ENCODE measurements at places on chromosomes 7 and 10. TPM values are rescaled to one million over a fixed set of nuclear protein-coding genes. Genes with fewer than 3 reads are reported as not detected.

The VPS26A gene
- 60.4 TPM for total RNA-seq

The PRPF18 gene
- total RNA-seq = 17.1 TPM

The NUB1 gene
- 49.0 TPM for total RNA-seq

The NME8 gene
- 0.67 TPM for total RNA-seq

The CRTAC1 gene
- 4.6 TPM for total RNA-seq

The PRSS37 gene
- total RNA-seq = not detected

The UFSP1 gene
- total RNA-seq = 3.5 TPM

The UCN3 gene
- 1.3 TPM for total RNA-seq

The TWIST1 gene
- 1.8 TPM for total RNA-seq

DNA sequence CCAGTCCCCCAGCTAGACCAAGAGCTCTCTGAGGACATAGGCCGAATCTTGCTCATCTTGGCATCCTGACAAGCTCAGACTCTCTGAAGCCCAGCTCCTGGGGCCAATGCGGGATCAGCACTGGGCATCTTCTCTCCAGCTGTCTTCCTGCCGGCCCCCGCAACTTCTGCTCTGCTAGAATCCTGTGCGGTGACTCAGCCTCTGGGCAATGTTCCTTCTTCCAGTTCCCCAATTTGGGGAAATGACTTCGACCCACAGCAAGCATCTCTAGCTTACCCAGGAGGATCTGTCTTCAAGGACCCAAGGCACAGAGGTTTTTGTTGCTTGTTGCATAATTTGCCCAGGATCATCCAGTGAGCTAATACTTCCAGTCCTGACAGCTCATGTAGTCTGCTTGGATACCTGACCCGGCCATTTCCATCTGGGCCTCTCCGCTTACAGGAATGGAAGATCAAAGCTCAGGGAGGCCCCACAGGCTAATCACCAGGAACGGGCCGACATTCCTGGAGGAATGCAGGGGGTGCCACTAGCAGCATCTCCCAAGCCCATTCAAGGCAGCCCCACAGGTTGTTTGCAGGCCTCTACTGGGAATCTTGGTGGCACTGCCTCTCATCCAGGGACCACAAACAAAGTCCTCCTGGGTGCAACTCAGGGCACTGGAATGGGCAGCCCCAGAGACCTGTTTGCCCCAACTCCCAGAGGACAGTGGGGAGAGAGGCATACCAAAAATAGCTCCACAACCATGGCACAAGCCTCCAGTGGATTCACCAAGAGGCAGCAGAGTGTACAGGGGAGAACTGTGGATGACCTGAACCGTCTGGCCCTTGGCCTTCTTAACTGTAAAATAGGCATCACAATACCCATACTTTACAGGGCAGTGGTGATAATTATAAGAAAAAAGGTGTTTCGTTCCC lies 151.9 kb downstream of the NEURL1 start:
- no peak overlapping the region for H3K4me3 ChIP-seq
- peaks cover 6% of the 10 kb centered on the region for H3K36me3 ChIP-seq
- no peak for DNase-seq
- no peak overlapping the region for H3K27ac ChIP-seq
- peaks cover 8% of the 10 kb centered on the region for H3K4me1 ChIP-seq
- no peaks in the 10 kb centered on the region for H3K27me3 ChIP-seq

- peaks cover 35% of the 10 kb centered on the region for H3K27me3 ChIP-seq
- no peak for DNase-seq
- no peak overlapping the region for H3K27ac ChIP-seq
- H3K36me3 ChIP-seq = no peaks in the 10 kb centered on the region
- no peaks in the 10 kb centered on the region for H3K4me1 ChIP-seq
Observed at GRCh38 chr10:126331101-126331500, 57.2 kb downstream of the ADAM12 start.

- no peaks in the 10 kb centered on the region for H3K36me3 ChIP-seq
- DNase-seq = no peak
- H3K4me3 ChIP-seq = no peak overlapping the region
- no peak overlapping the region for H3K27ac ChIP-seq
Observed at GRCh38 chr7:22728401-22729029, 1.5 kb downstream of the IL6 start.

- no peak overlapping the region for H3K4me3 ChIP-seq
- H3K27me3 ChIP-seq = no peaks in the 10 kb centered on the region
- H3K27ac ChIP-seq = no peak overlapping the region
Observed at GRCh38 chr7:111071556-111071955, 19.4 kb upstream of the LRRN3 start.

DNA sequence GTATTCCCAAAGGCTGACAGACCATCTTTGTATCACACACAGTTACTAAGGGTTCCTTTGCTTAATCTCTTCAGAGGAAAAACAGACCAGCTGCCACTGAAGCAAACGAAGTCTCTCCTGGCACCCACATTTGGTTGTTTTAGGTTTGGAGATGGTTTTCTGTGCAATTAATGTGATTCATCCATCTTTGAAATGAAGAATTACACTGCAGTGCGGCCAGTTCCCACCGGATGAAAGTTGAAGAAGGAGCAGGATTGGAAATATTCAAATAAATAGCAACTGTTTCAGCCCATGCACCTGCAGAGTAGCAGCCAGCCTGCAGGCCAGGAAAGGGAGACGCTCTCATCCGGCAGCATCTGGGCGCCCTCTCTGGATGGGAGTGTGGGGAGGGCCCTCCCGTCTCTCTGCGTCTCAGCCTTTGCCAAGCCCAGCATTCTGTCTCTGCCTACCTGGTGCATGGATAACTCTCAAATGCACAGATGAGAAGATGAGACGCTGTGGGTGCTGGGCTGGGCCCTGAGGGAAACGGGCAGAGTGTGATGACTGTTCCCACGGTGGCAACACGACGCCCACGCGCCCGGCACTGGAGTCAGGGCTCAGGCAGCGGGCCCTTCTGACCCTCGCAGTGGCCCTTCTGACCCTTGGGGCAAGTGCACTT lies 214.0 kb downstream of the PTPRN2 start:
- no peaks in the 10 kb centered on the region for H3K36me3 ChIP-seq
- no peak overlapping the region for H3K27ac ChIP-seq
- peaks cover 4% of the 10 kb centered on the region for H3K27me3 ChIP-seq
- no peak overlapping the region for H3K4me3 ChIP-seq
- peaks cover 2% of the 10 kb centered on the region for H3K4me1 ChIP-seq
- no peak for DNase-seq

DNA sequence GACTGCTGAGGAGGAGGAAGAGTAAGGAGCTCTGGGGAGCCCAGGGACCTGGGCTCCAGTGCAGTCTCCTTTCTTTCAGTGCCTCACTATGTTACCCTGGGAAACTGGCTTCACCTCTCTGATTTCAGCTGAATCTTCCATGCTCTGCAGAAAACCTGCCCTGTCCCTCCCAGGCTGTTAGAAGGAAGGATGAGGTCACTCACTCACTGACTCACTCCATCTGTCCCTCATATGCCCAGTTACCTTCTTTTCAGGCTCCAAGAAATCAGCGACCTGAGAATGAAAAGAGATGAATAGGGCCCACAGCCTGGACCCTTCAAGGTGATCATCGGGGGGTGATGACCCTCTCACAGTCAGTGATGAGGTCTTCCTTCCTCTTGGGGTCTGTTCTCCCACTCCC lies 481 bp downstream of the SFTPA2 start:
- peaks cover 35% of the 10 kb centered on the region for H3K27me3 ChIP-seq
- no peak for DNase-seq
- H3K4me3 ChIP-seq = no peak overlapping the region
- H3K36me3 ChIP-seq = no peaks in the 10 kb centered on the region

DNA sequence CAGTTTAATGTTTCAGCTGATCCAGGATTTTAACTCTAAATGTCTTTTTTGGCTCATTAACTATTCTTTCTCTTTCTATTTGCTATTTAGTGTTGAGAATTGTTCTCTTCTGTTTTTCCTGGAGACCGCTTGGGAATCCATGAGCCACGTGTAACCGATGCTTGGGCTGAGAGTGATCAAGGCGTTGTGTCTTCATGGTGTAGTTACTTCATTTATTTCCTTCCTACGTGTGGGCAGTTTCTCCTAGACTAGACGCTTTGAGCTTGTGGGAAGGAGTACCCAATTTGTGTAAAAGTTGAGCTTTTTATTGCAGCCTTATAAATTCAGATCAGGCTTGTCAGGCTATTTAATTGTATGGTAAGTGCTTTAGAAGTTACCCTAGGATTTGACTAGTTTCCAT lies 2.9 kb downstream of the EIF3B start:
- H3K4me1 ChIP-seq = peaks cover 18% of the 10 kb centered on the region
- no peaks in the 10 kb centered on the region for H3K27me3 ChIP-seq
- peak overlapping the region; percentile 9 for H3K27ac ChIP-seq
- DNase-seq = no peak

DNA sequence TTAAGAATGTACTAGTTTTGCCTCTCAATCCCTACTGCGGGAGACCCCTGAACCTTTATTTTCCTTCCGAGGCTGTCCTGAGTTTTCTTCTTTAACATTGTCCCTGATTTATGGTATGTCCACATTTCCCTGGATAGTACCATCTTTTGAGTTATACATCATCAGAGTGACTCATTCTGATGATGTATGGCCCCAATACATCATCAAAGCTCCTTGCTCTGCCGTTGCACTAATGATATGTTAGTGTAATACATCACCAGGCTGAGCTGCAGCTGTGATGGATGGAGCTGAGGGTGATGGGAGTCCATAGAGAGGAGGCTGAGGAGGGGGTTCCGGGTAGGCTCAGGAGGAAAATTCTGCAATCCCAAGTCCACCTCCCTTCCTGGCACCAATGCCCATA lies 986.5 kb downstream of the KCNMA1 start:
- no peak overlapping the region for H3K4me3 ChIP-seq
- no peaks in the 10 kb centered on the region for H3K36me3 ChIP-seq
- no peak for DNase-seq
- no peak overlapping the region for H3K27ac ChIP-seq

DNA sequence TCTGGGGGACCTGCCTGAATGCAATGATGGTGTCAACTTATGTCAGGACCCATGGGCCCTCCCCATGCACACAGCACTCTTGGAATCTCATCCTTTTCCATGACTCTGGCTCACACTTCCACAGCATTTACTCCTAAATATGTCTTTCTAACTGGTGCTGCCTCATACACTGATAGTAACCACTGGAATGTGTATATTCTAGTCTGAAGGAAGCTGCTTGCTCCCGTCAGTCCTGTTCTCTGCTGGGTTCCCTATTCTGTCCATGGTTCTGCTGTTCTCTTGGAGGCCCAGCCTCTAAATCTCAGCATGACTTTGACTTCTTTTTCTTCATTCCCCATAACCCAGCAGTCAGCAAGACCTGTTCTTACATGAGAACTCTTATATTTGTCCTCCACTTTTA lies 1055.1 kb downstream of the KCNMA1 start:
- H3K27me3 ChIP-seq = peaks cover 2% of the 10 kb centered on the region
- no peaks in the 10 kb centered on the region for H3K4me1 ChIP-seq
- DNase-seq = no peak
- H3K4me3 ChIP-seq = no peak overlapping the region

- no peak overlapping the region for H3K27ac ChIP-seq
- peaks cover 10% of the 10 kb centered on the region for H3K4me1 ChIP-seq
- no peak for DNase-seq
- H3K4me3 ChIP-seq = no peak overlapping the region
- H3K36me3 ChIP-seq = no peaks in the 10 kb centered on the region
Observed at GRCh38 chr10:48192881-48193450, 81.5 kb downstream of the FRMPD2 start.

- peaks cover 9% of the 10 kb centered on the region for H3K4me1 ChIP-seq
- peaks cover 3% of the 10 kb centered on the region for H3K36me3 ChIP-seq
- no peak for DNase-seq
- H3K27me3 ChIP-seq = no peaks in the 10 kb centered on the region
Observed at GRCh38 chr10:24882047-24882698, 70.2 kb downstream of the PRTFDC1 start.

- H3K4me1 ChIP-seq = peaks cover 16% of the 10 kb centered on the region
- no peak for DNase-seq
- H3K27me3 ChIP-seq = no peaks in the 10 kb centered on the region
- H3K4me3 ChIP-seq = peak overlapping the region; percentile 82
- peaks cover 12% of the 10 kb centered on the region for H3K36me3 ChIP-seq
- peak overlapping the region; percentile 92 for H3K27ac ChIP-seq
Observed at GRCh38 chr10:63265222-63265617, 132.1 kb downstream of the NRBF2 start.

DNA sequence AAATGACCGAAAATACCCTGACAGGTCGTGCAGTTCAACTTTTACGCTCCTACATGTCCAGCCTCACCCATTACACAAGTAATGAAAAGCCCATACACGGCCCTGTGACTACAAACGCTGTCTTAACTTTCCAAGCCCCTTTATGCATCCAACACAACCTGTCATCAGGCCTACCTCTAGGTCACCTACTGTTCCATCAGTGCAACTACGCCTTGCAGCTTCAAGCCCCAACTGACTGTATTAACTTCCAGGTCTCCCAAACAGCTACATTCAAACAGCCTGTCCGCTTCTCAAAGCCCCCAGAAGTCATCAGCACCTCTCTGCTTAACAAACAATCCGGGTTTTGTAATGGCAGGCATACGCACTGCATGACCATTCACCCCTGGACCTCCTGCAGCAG lies 19.2 kb downstream of the ZNF107 start:
- no peak overlapping the region for H3K27ac ChIP-seq
- no peaks in the 10 kb centered on the region for H3K27me3 ChIP-seq
- H3K4me3 ChIP-seq = no peak overlapping the region
- H3K4me1 ChIP-seq = peaks cover 14% of the 10 kb centered on the region

DNA sequence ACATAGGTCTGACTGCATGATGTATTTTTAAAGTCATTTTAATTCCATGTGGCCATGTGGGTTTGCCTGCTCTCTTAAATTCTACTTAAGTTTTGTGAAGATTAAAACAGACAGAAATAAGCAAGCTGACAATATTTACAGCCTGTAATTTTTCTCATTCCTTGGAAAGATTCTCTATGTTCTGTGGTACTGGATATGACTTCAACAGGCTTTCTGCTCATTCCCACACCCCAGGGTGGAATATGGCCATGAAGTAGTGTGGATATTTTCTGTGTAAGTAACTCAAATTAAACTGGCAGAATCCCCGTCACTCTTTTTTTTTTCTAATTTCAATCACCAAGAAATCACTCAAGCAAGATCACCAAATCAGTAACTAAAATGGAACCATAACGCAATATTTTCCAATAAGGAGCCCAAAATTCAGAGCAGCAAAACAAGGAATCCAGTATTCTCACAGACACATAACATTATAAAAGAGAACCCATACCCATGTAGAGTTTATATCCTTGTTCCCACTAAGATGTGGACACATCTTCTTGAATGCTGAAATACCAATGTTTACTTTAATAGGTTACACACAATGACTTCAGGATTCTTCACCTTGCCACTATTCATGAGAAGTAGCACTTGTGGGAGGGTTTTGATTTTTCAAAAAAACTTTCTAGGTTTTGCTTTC lies 5.7 kb downstream of the HOXA5 start:
- H3K4me1 ChIP-seq = peaks cover 76% of the 10 kb centered on the region
- peaks cover 4% of the 10 kb centered on the region for H3K36me3 ChIP-seq
- DNase-seq = no peak
- H3K27me3 ChIP-seq = peaks cover 4% of the 10 kb centered on the region

DNA sequence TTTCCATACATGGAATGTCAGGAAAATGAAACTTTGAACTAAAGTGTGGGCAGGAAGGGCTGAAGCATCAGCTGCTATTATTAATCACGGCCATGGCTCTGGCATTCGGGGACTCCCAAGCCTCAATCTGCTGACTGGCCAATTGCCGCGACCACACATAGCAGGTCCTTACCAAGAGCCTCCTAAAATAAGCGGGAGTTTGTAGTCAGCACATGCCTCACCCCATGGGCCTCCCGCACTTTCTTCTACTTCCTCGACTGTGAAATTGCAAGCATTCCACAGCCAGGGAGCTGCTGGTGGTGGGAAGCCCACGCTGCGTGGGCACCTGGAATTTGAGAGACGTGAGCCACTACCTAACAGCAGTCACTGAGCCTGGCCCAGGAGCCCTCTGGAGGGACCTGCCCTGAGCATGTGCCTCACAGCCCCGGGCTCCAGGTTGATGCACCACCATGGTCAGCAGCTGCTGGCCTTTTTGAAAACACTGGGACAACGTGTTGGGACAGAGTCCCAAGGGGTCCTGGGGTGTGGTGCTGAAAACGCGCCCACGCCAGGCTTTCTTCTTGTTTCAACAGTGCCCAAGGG lies 211.4 kb downstream of the TNS3 start:
- H3K4me1 ChIP-seq = peaks cover 4% of the 10 kb centered on the region
- H3K4me3 ChIP-seq = no peak overlapping the region
- no peak for DNase-seq

Data from progenitor cell of endocrine pancreas (in vitro differentiated cells).